ENCODE measurements at places on chromosomes 13 and 19. TPM values are rescaled to one million over a fixed set of nuclear protein-coding genes. Genes with fewer than 3 reads are reported as not detected.

DNA sequence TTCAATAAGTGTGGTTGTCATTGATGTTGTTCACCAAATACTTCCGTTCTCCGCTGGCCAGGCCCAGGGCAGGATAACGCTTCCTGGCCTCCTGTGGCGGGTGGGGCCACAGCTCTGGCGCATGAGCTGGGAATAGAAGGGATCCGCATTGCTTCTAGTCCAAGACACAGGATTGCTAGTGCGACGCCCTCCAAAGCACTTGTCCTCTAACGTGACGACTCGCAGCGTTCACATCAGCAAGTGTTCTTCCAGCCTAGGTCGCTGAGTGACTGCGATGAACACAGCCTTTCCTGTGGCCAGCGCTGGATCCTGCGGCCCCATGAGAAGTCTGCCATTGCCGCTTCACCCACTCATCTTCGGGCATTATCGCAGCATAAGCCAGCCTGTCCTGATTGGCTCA, 39.4 kb downstream of the VSTM2B start:
- no peak for DNase-seq

GRCh38 chr13:30863231-30863630, 42.8 kb upstream of the MEDAG start:
- DNase-seq = no peak

- no peak for DNase-seq
Measured at GRCh38 chr19:40521276-40521675, 54.5 kb downstream of the SPTBN4 start.

- no peak for DNase-seq
Measured at GRCh38 chr13:44697058-44697457, 120.9 kb upstream of the TSC22D1 start.

The CGB8 gene
- not detected for polyA plus RNA-seq

The NAPSA gene
- polyA plus RNA-seq = 46.6 TPM

DNA sequence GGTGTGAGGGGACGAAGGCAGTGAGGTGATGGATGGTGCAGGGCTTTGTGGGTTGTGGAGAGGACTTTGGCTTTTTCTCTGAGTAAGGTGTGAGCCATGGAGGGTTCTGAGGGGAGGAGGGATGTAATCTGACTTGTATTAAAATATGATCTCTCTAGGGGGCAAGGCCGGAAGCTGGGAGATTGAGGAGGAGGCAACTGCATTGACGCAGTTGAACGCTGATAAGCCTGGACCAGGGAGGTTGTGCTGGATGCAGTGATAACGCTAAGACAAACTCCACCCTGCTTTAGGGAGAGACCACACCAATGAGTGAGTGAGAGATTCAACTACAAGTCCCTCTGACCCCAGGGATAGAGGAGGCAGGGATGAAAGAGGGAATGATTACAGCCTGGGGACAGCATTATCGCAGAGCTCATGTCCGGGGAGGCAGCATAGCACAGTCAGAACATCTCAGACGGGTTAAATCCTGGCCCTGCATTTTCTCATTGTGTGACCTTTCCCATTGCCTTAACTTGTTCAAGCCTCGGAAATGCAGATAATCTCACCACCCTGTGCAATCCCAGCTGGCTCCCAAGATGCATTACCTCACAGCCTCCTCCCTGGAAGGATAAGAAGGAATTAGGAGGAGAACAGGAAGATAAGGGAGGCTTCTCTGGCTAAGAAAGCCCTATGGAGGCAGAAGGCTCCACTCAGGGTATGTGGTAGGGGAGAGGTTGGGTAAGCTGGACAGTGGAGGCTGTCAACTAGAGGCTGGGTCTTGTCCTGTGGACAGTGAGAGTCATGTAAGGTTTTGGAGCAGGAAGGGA, 124.2 kb downstream of the CACNA1A start:
- no peak for DNase-seq

- DNase-seq = no peak
Measured at GRCh38 chr19:35966771-35967170, 28.2 kb upstream of the SDHAF1 start.

The APC2 gene
- polyA plus RNA-seq = 1.2 TPM

- DNase-seq = no peak
Measured at GRCh38 chr13:77720988-77721387, 23.5 kb downstream of the SLAIN1 start.

DNA sequence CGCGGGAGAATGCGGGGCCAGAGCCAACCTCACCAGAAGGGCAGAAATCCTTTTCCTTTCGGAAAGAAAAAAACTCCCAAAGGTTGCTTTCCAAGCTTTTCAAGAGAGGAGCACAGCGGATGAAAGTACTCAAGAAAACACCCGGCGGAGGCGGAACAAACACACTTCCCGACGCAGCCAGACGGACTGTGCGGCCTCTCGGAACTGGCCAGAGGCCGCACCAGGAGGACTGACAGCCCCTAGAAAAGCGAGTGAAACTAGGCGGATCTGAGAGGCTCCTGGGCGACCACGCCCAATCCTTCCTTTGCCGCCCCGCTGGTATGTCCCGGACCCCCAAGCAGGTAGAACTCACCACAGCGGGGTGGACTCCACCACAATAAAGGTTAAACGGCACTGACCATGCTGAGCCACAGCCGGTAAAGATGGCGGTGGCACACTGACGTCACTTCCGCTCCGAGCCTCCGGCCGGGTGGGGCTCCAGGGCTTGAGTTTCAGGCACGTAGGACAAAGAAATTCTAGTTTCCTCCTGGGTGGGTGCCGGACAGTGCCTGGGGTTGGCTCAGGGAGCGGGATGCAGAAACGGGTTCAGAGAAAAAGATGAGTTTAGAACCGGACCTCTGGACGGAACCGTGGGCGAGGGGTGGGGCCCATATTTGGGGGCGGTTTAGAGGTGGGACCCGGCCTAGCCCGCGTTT, at the start of gene ZNF562:
Gene ZNF562 (minus strand): TSS at position 438 of the 695 bp plus-strand sequence. CDS start 14,356 bp downstream, outside the sequence.
- DNase-seq = peak; percentile 91

The CGB7 gene
- polyA plus RNA-seq = 0.41 TPM

- DNase-seq = no peak
Measured at GRCh38 chr13:23445794-23446193, 12.3 kb upstream of the SACS start.

- DNase-seq = no peak
Measured at GRCh38 chr13:113554333-113554700, 30.2 kb upstream of the TFDP1 start.

DNA sequence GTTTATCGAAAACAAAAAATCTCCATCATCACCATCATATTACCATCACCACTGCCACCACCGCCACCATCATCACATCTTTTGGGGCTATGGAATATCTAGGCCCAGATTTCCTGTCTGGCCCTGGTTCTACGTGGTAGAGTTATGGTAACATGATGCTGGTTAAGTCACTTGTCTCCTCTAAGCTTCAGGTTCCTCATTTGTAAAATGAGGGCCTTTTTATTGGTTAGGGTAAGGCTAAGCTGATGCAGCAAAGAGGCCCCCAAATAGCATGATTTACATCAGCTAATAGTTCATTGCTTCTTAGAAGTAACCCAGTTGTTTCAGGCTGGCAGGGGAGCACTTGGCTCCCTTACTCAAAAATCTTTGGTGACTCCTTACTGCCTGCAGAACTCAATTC, 37.9 kb downstream of the PCDH8 start:
- DNase-seq = no peak

The ADAT3 gene
- polyA plus RNA-seq = 1.9 TPM

DNA sequence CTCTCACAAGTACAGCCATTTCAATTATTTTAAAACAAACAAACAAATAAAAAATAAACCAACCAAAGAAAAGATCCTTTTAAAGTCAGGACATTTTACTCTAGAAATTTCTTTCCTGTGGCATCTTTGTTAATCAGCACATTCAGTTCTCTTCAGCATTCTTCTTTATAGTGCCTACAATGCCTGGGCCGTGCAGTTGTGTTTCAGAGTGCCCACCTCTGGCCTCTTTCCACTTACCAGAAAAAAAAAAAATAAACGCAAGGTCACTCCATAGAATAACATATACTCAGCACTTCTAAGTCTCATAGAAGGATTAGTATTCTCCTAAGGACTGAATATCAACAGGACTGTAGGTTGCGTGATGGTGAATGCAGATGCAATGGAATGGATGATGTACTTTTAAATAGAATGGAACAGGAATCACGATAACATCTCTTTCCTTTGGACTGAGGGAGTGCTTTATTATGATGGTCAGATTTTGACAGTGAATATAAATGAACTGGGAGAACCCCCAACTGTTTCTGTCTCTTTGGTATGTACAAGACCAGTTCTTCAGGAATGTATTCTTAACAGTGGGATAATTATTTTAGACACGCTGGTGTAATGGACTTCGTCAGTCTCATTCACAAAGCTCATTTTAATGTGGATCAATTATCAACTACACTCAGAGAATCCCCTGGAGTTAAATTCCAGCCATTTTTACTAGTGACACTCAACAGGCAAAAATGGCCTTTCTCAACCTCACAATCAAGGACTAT, 125.0 kb upstream of the NBEA start:
- no peak for DNase-seq
